ENCODE measurements at places on chromosomes 1 and 21.

GRCh38 chr1:61388566-61388965 is 306.2 kb downstream of the NFIA start:
- DNase-seq, result no peak

DNA sequence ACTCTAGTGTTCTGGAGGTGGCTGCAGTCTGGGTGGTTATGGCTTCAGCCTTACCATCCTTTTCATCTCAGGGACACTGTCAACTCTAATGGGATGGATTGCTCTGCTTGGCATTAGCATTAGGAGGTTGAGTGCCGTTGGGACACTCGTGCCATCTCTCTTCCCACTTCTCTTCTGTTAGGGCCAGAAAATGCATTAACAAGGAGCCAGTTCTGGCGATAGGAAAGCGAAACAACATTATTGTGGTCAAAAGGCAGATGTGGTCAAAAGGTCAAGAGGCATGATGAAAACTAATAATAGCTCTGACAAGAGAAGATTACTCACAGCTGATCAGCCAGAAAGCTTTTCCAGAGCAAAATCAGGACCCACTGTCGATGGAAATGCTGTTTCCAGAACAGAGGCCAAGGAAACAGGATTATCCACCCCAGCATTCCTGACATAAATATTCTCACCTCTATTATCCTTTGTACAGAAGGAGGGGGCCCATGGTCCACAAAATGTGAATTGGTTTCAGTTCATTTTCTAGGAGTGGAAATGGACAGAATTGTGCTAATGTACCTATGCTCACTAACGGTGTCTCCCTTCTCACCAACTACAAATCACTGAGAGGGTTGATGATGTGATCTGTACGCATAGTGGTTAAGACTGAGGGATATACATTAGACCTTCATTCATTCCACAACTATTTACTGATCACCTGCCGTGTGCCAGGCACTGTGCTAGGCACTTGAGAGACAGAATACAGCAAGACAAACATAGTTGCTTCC is 72.0 kb downstream of the ST6GALNAC5 start:
- DNase-seq, result peak; percentile 23

GRCh38 chr1:231558708-231559185 is 30.3 kb downstream of the TSNAX start:
- DNase-seq, result no peak

DNA sequence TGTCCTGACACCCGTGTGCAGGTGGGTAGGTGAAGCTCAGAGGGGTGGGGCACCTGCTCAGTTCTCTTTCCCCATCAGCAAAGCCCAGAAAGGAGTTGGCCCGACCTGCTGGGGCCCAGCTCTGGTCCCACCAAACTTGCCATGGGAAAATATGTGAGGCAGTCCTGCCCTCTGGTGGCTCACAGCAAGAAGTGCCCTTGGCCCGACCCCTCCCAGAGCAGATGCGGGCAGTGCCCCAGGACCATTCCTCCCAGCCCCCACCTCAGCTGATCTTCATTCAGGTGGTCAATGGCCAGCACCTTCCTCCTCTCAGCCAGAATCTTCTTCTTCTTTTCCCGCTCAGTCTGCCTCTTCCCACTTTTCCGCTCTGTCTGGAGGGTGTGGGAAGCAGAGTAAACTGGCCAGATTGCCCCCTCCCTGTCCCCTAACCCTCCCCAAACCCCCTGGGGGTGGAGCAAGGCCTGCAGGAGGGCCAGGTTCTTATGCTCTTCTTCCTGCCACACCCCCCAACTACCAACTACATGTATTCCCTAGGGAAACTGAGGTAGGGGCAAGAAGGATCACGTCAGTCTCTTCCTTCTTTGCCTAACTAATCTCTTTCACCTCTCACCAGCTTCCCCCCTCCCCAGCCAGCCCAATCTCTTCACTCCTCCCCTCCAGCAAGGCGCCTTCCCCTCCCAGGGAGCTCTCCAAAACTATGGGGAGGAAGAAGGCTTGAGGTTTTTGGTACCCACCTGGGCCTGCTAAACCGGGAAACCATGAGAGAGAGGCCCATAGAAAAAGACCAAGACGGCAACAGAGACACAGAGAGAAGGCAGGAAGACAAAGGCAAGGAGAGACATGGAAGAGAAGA is 15.6 kb downstream of the TNNT2 start:
- no peak for DNase-seq

DNA sequence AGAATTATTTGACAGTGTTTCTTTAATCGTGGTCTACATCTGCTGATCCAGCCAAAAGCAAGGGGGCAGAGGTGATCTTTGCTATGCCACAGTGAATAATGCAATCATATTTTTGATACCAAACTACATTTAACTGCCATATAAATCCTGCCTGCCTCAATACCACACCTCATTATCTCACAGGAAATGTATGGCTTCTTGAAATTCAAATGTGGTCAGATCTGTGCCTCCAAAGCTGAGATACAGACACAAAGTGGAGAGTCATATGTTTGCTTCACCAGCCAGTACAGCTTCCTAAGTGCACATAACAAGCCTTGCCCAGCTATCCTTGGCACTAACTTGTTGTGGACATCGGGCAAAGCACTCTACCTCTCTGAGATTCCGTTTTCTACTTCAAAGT is 250.0 kb upstream of the NFIA start:
- DNase-seq, result no peak

DNA sequence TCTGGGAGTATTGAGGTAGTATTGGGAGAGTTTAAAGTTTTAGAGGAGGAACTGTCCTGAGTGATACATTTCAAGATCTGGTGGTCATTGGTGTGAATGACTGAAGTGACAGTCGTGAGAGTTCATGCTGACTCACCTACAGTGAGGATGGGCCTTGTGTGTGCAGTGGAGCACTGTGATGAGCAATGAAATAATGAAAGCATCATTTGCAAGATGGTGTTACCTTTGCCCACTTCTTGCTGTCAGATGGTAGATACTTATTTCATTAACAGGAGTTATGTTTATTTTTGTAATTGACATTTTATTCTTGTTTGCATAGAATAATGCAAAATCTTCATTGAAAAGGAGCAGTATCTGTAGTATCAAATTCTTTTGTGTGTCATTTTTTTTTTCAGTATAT is 29.0 kb downstream of the POU2F1 start:
- DNase-seq, result no peak

DNA sequence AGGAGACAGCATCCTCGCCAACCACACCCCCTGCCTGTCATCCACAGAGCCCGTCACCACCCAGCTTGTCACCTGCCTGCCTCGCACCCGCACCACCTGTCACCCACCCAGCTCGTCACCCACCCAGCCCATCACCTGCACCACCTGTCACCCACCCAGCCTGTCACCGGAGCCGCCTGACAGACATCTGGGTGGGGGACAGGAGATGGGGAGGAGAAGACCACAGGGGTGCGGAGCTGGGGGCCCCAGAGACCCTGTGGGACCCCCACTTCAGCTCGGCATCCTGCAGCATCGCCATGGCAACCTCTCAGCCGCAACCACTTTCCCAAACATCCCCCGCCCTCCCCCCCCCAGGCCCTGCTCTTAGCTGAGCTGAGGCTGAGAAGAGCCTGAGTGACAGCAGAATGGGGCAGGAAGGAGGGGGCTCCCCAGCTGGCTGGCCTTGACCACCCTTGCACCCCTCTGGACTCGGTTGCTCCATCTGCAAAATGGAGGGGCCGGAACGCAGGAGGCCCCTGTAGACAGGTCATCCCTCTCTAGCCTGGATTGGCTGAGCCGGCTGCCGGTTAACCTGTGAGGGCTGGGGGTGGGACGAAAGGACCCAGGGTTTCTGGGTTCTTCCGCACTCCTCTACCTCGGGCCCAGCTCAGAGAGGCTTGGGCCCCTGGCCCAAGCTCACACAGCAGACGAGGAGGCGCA is 11.6 kb downstream of the AHDC1 start:
- DNase-seq, result no peak

- DNase-seq, result no peak
Measured at GRCh38 chr21:37904856-37905255, 11.4 kb downstream of the KCNJ6 start.

GRCh38 chr21:38567335-38567969 is 69.2 kb upstream of the ERG start:
- peak; percentile 82 for DNase-seq

DNA sequence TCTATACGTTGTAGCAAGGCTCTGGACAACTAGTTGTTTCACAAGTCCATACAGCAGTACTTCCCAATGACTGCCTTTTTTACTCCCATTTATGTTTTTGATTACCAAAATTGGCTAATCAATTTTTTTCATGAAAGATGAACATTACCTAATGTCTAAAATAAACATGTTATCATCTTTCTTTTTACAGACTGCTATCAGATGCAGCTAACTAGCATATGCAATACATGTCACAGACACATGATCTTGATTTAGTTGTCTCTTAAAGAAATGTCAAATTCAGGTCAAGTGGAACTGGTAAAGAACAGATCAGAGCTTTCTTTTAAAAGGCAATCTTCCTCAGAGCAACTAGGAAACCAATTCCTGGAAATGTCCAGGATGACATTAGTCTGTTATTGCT is 630 bp upstream of the DBT start:
- no peak for DNase-seq

DNA sequence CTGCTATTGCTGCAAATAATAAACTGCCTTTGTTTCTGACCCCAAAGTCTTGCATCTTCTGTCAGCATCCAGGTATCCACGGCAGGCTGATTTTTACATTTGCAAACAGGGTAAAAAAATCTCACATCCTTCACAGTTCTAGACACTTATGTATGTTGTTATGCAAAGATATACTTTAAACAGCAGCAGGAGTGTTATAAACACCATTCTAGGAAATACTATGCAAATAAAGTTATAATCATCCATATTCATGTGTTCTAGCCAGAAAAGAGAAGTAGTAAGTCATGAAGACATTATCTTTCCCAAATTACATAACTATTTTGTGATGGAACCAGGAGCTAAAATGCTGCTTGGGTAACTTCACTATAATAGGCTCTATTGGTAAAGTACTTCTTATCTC is 534.2 kb downstream of the LTN1 start:
- no peak for DNase-seq

DNA sequence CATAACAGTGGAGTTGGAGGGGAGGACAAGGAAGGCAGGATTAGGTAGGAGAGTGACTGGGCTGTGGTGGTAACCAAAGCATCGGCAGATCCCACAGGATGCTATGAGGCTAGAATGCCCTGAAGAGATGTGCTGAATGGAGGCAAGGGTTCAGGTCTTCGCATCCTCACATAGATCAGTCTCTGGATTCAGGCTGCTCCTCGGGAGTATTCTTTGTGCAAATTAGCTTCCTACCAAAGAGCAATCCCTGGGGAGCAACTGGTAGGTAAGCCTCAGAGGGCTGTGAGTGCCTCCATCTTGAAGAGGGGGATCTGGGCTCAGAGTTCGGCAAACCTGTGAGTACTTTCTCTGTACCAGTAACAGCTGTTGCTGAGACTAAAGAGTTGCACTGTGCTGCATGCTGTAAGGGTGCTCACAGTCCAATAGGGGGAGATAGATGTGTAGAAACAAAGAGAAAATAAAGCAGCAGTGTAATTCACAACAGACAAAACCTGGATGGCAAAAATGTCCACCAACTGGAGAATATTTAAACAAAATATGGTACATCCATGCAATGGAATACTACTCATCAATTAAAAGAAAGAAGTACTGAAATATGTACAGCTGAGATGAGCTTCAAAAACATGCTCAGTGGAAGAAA is 322.4 kb upstream of the DEPDC1 start:
- peak; percentile 6 for DNase-seq

DNA sequence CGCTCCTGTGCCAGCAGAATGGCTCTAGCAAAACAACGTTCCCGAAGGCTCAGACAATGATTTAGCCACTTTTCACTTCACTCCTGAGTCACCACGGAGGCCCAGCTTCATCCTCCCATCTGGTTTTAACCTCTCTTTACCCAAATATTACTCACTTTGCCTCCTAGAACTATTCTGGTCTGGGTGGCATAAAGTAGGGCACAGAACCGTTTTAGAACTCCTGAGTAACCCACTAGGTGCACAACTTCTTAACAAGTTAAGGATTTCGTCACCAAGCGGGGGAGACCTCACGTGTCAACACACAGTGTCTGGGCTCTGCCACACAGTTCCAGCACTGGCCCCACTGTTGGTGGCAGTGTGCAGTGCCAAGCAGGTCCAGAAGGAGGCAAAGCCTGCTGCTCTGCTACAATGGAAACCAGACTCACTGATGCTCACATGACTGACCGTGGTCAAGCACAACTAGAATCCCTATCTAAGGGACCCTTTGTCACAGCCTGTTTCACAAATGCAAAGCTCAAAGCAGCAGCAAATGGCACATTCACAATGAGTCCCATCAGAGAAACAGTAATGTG is 121.7 kb downstream of the SIPA1L2 start:
- no peak for DNase-seq

GRCh38 chr1:226816576-226816975 is 53.8 kb upstream of the PSEN2 start:
- DNase-seq, result peak; percentile 84

DNA sequence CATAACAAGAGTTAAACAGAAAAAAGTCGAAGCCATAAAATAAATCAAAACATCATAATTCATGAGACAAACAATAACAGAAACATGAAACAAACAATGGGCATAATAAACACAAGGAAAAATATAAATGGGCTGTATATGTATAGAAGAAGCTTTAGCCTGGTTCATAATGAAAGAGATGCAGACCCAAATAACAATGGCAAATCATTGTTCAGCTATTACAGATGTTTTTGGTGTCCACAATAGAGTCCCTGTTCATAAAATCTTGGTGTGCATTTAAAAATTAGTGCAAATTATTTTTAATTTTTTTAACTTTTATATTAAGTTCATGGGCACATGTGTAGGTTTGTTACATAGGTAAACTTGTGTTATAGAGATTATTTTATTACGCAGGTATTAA is 1185.9 kb upstream of the B3GALT2 start:
- no peak for DNase-seq

DNA sequence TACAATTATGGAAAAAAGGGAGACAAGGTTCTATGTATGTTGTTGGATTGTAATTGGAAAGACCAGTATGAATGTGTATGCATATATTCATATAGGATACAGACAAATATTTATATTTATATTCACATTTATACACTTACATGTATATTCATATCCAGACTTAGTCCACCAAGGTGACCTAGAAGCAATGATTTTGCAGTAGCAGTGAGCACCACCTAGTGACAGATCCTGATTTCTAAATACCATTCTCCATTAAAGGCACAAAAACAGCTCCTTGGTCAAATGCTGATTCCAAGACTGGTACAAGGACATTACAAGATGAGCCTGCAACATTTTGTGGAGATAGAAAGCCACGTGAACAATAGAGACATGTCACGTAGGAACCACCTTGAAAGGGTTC is 153.4 kb downstream of the SDCCAG8 start:
- no peak for DNase-seq

- no peak for DNase-seq
Measured at GRCh38 chr1:166785987-166786386, 53.3 kb upstream of the POGK start.

DNA sequence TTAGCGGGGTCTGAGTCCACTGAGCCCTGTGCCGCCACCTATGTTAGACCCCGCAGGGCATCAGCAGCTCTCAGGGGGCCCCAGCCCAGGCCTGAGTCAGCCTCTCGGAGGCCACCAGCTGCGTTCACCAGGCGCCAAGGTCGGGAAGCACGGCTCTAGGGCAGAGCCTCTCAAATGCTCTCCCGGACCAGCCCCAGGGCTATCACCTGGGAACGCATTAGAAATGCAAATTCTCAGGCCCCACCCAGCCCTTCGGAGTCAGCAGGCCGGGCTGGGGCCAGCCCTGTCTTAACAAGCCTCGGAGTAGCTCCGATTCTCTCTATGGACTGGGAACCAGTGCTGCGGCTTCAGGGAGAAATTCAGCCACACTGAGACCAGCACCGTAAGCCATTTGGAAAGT is 37.2 kb upstream of the TSPEAR start:
- no peak for DNase-seq

Data from retinal pigment epithelial cell (primary cell).